Activated CD4-positive, alpha-beta memory T cell treated with anti-CD3 and anti-CD28 coated beads for 36 hours (primary cell): ENCODE measurements at places on chromosomes 11 and 22. TPM values are rescaled to one million over a fixed set of nuclear protein-coding genes. Genes with fewer than 3 reads are reported as not detected.

GLYAT gene
- not detected for total RNA-seq

GRCh38 chr11:69172674-69173073 is 16.9 kb downstream of the SMIM38 start:
- H3K27ac ChIP-seq: no peak overlapping the region
- no peak overlapping the region for H3K4me3 ChIP-seq
- H3K36me3 ChIP-seq: peaks cover 2% of the 10 kb centered on the region

RBMXL2 gene
- total RNA-seq: not detected

- H3K4me3 ChIP-seq: no peak overlapping the region
- no peaks in the 10 kb centered on the region for H3K36me3 ChIP-seq
- H3K27ac ChIP-seq: no peak overlapping the region
- no peaks in the 10 kb centered on the region for H3K4me1 ChIP-seq
These were observed 13.6 kb downstream of the CCKBR start for GRCh38 chr11:6273188-6273587.

HTR3B gene
- not detected for total RNA-seq
